Ovary (tissue), 10 donors: ENCODE measurements at places on chromosomes 4 and X. TPM values are rescaled to one million over a fixed set of nuclear protein-coding genes. Genes with fewer than 3 reads are reported as not detected.

GRCh38 chr4:147724468-147725201 is 7.3 kb upstream of the ARHGAP10 start:
- H3K4me3 ChIP-seq, result no peak overlapping the region
- no peaks in the 10 kb centered on the region for H3K27me3 ChIP-seq
- H3K36me3 ChIP-seq, result no peaks in the 10 kb centered on the region
- H3K27ac ChIP-seq, result no peak overlapping the region
- H3K4me1 ChIP-seq, result no peaks in the 10 kb centered on the region
- DNase-seq, result no peak

DNA sequence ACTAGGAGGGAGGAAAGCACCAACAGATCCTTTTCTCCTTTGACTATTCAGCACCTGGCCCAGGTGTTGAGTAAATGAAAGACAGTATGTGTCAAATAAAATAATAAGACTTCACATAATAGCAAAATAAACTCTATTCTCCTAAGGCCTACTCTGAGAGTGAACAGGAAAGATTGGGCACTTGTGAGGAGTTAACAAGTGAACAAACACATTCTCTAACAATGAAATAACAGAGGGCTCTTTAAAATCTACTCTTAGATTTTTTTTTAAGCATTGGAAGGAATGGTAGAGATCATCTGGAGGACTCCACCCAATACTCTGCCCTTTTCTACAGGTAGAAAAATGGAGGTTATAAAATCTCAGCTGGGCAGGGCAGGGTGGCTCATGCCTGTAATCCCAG is 39.1 kb upstream of the NOCT start:
- H3K27ac ChIP-seq, result no peak overlapping the region
- no peaks in the 10 kb centered on the region for H3K27me3 ChIP-seq
- H3K4me1 ChIP-seq, result no peaks in the 10 kb centered on the region
- no peak overlapping the region for H3K4me3 ChIP-seq
- no peak for DNase-seq
- no peaks in the 10 kb centered on the region for H3K36me3 ChIP-seq

DNA sequence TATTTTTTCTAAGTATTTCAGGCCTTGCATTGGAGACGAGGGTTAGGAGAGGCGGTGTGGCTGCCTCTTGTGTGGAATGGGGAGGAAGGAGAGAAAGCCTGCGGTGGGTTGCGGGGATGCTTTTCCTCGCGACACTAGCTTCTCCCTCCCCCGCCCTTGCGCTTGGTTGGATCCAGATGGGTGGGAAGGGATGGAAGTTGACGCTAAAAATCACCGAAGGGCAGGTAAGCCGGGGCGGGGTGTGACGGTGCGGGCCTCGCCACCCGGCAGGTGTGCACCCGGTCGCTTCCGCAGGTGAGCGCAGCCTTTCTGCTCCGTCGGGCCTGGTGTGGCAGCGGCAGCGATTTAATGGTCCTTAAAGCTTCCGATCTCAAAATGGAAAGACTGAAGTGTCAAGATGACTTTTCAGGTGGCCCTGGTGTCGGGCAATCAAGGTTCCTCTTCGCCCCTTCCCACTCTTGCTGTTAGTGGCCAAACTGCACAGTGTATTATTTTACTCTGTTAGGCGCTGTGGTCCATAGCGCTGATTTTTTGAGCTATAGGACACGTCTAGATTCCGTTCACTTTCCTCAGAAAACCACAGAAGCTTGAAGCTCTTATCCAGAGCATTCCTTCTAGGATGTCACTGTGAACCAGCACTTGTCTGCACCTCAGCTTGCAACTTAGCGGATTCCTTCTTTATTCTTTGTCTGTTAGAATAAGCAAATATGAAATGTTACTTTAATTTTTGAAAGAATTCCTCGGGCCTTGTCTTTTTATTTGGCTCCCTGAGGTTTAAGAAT is 765 bp downstream of the ENOPH1 start:
- H3K27me3 ChIP-seq, result no peaks in the 10 kb centered on the region
- H3K27ac ChIP-seq, result peak overlapping the region; percentile 91
- H3K4me3 ChIP-seq, result peak overlapping the region; percentile 95

GPR119 gene
- not detected for total RNA-seq

DNA sequence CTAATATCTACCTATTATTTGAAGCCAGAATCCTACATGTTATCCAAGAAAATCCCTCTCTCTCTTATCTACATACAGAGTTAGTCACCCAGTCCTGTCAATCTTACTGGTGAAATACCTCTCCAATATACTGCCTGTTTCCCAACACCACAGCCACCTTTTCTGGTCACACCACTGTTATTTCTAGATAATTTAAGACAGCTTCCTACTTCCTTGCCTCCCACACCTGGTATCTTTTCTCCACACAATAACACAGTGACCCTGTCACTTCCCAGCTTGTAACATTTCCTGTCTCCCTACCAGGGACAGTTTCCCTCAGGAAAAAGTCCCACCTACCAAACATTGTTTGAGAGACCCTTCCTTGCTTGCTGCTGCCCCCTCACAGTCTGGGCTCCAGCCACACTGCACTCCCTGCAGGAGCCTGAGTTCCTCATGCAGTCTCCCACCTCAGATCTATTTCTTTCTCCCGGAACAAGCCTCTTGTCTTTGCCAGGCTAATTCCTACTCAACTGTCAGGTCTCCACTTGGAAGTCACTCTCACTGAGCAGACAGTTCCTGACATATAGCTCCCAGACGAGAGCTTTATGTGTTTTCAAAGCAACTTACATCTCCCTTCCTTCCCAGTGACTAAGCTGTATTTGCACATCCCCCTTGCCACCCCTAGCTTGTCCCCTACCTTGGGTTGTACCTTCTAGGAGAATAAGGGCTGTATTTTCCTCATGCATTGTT is 73.6 kb upstream of the QRFPR start:
- DNase-seq, result no peak
- H3K27ac ChIP-seq, result no peak overlapping the region
- H3K4me1 ChIP-seq, result no peaks in the 10 kb centered on the region
